ENCODE measurements at places on chromosomes 11 and 22.
A peak's percentile ranks its signal among the peaks of the same experiment; 100 is the strongest.

DNA sequence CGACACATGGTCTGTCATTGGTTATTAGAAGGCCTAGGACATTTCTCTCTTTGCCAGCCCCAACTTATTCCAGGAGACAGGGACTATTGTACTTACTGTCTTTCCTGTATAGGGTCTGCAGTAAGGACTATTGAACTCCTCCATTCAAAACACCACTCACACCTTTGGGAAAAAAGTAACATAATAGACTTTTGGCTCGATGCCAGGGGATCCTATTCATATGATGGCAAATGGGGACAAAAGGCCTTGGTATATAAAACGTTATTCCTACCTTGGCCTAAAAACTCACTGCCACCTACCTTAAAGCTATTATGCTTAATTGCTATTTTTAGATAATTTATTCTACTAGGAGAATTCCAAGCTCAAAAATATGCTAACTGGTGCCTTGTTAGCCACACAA, 6.3 kb upstream of the NDUFC2 start:
- no peak for DNase-seq

GRCh38 chr11:1628506-1629325, 859 bp upstream of the KRTAP5-5 start:
- DNase-seq: peak; percentile 31

- DNase-seq: no peak
Measured at GRCh38 chr22:30610299-30610698, 3.3 kb downstream of the TCN2 start.

DNA sequence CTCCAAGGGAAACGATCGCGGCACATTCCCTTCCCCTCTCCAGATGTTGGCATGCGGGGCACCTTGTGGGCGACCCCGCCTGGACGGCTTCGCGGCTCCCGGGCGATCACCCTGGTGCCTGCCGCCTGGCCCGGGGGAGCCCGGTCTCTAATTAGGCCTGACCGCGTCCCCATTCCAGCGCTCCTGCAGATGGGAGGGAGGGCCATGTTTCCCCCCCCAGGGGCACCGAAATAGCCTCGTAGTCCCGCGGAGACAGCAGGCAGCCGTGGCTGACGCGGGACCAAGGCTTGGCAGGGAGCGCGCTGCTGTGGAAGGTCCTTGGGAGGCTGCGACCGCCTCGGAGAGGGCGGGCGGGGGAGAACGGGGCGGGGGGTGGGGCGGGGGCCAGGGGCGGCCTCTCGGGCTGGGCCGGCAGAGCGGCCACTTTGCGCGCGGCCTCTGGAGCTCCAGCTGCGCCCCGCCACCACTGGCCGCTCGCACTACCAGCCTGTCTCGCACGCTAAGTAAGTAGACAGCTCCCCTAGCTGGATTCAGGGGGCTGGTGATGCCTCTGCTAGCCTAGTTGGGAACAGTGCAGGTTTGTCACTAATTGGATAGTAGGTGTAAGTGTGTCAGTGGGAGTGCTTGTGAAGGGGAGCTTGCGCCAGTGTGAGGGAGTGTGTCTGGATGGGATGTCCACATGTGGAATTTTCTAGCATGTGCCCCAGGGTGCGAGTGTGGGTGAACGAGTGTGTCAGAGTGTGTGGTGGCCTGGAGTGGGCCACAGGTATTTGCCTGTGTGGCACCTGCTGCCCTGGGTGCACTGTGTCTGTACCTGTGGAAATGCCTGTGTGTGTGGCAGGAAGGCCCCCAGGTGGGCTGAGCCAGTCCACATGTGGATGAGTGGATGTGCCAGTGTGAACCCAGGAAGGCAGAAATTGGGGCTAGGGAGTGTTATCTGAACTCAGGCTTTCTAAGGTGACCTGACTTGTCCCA, at the start of gene INSC:
Gene INSC (plus strand): TSS at position 423 of the 975 bp plus-strand sequence. CDS start 34,252 bp downstream, outside the sequence.
- no peak for DNase-seq

- no peak for DNase-seq
Measured at GRCh38 chr11:108963118-108963517, 298.2 kb downstream of the DDX10 start.

GRCh38 chr11:119249671-119250010, 43.5 kb downstream of the CBL start:
- no peak for DNase-seq

DNA sequence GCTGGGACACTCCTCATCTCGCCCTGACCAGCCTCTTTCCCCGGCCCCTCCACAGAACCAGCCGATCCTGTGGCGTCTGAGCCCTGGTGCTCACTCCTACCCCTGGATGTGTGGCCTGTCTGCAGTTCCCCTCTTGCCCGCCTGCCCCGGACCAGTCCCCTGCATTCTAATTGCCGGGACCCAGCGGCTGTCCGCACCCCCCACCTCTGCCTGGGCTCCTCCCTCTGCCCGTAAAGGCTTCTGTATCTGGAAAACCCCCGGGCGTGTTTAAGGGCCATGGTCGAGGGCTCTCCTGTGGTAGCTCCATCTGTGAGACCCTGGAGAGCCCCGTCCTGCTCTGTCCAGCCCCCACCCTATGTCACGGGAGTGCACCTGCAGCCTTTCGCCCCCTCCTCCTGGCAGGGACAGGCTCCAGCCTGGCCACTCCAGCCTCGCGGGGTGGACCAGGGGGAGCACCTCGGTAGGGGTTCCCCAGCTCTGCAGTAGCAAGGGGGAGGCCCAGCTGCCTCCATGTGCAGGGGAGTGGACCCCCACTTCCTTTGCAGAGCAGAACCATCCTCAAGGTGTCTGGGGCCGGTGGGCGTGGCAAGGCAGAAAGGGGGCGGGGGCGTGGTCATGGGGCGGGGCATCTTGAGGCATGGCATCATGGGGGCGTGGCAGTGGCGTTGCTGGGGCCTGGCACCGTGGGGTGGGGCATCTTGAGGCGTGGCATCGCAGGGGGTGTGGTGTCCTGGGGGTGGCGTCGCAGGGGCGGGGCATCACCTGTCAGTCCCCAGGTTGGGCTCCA, 430.4 kb downstream of the TBC1D22A start:
- peak; percentile 7 for DNase-seq

- DNase-seq: no peak
Measured at GRCh38 chr22:37044634-37045625, 6.6 kb upstream of the KCTD17 start.

GRCh38 chr11:16312233-16312765, 44.0 kb downstream of the SOX6 start:
- DNase-seq: no peak

GRCh38 chr11:22432291-22433093, 94.3 kb downstream of the SLC17A6 start:
- DNase-seq: no peak

DNA sequence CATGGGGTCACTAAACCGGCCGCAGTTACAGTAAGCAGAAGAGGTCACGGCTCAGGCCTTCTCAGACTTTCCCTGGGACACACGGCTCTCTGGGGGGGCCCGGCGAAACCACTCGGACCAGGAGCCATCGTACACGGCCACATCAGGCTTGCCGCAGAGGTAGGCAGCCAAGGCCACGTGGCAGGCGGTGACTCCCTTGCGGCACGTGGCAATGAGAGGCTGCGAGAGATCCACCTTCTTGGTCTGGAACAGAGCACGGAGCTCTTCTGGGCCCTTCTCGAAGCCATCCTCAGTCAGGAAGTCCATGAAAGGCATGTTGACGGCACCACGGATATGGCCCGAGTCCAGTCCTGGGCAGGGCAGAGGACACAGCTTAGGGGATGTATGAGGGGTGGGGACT, 8.3 kb downstream of the TST start:
- DNase-seq: no peak

- no peak for DNase-seq
Measured at GRCh38 chr11:130819625-130820024, 96.7 kb downstream of the SNX19 start.

- DNase-seq: peak; percentile 58
Measured at GRCh38 chr22:49925525-49926128, 7.2 kb downstream of the CRELD2 start.

- DNase-seq: no peak
Measured at GRCh38 chr11:117483372-117483771, 155.7 kb downstream of the CEP164 start.

GRCh38 chr11:60767388-60767811, 10.7 kb downstream of the MS4A15 start:
- no peak for DNase-seq

DNA sequence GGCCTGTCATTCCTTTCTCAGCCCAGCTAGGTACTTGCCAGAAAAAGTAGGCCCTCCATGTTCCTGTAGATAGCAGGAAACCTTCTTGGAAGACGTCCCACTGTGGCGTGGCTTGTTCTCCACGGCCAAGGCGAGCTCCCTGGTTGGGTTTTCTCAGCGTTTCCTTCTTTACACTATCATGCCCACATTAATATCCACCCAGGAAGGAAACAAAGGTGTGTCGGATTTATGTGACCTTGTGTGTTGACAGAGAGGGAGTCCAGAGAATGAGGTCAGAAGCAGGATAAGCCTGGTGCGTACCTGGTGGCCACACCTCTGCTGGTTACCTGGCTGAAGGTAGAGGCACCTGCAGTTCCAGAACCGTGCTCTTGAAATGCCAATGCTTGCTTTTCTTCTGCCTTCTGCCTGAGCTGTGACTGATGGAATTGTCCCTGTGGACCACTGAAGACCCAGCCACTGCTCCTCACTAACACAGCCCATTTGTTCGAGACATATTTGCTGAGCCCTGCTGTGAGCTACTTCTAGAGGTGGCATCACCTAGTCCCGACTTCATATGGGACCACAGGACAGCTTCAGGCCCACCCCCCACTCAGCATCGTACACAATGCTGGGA, 7.9 kb downstream of the ASPHD2 start:
- no peak for DNase-seq

- DNase-seq: peak; percentile 64
Measured at GRCh38 chr11:62593434-62594044, 2.2 kb upstream of the TUT1 start.

- DNase-seq: no peak
Measured at GRCh38 chr11:2447253-2447950, 2.6 kb downstream of the KCNQ1 start.

- no peak for DNase-seq
Measured at GRCh38 chr11:66426314-66426713, 5.5 kb downstream of the NPAS4 start.

GRCh38 chr11:10709299-10710086, 15.9 kb upstream of the IRAG1 start:
- DNase-seq: no peak

GRCh38 chr11:10657308-10658271, 36.0 kb downstream of the IRAG1 start:
- DNase-seq: no peak

DNA sequence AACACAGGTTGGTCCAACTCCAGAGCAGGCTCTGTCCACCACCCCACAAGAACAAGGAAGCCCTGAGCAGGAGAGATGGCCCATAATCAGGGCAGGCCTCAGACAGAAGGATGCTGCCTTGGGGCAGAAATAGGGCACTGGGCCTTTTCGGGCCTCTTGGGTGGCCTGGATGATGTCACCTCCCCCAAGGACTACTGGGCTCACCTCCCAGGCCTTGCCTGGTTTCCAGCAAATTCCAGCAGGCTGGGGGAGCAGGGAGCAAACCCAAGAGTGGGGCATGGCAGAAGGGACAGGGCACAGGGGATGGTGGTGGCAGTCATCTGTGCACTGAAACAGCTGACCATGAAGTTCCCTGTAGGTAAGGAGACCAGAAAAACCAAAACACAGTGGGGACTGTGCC, 5.3 kb upstream of the NAA40 start:
- no peak for DNase-seq

DNA sequence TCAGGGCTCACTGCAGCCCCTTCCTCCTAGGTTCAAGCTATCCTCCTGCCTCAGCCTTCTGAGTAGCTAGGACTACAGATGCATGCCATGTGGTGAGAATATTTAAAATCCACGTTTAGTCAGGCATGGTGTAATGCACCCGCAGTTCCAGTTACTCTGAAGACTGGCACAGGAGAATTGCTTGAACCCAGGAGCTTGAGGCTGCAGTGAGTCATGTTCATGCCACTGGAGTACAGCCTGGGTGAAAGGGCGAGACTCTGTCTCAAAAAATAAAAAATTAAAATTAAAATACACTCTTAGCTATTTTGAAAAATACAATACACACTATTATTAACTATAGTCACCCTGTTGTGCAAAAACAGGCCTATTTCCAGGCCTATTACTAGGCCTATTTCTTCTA, 38.4 kb downstream of the NOX4 start:
- no peak for DNase-seq

GRCh38 chr11:45336136-45336535, 50.0 kb upstream of the SYT13 start:
- DNase-seq: no peak

DNA sequence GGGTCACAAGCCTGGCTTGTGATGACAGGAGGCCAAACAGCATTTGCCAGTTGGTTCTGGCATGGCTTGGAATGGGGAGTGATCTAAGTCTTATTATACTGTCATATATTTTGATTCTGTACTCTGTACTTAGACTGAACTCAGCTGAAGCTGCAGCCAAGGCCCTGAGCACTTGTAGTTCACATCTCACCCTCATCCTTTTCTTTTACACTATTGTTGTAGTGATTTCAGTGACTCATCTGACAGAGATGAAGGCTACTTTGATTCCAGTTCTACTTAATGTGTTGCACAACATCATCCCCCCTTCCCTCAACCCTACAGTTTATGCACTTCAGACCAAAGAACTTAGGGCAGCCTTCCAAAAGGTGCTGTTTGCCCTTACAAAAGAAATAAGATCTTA, 843 bp downstream of the OR56B1 start:
- no peak for DNase-seq

- DNase-seq: no peak
Measured at GRCh38 chr11:47160753-47161133, 15.9 kb downstream of the ARFGAP2 start.

DNA sequence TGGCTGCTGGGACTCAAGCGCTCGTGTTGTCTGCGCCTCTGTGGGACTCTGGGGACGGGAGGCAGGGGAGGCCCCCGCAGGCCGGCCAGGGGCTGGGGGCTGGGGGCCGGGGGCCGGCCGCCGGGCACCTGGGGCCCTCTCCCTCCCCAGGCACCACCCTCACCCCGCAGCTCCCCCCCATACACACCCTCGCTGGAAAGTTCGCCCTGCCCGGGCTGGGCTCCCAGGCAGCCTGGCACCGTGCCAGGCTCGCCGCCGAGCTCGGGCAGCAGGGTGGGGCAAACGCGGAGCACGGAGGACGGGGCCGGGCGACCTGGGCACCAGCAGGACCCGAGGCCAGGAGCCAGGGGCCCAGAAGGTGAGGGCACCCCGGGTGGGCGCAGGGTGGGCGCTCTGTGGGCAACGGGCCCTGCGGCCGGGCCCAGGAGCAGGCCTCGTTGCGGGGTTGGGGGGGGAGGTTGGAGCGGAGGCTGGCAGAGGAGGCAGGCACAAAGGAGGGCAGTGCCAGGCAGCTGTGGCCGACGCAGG, 76.7 kb upstream of the WNT7B start:
- peak; percentile 37 for DNase-seq

GRCh38 chr11:120869516-120870011, 154.3 kb upstream of the TBCEL start:
- no peak for DNase-seq

DNA sequence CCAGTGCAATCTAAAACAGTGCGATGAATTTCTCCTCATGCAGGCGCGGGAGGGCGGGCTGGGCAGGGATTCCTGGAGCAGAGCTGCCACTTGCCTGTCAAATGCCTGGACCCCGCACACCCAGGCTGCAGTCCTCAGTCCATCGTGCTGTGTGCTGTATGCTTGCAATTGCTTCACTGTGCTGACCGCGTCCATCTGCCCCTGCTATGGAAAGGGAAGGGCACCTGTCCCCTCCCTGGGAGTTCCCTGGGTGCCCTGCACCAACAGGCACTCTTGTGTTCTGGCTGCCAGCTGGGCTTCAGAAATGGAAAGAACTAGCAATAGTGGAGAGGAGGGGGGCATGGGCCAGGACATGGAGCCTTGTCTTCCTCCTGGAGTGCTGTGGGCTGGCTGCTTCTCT, 185.4 kb upstream of the B3GAT1 start:
- no peak for DNase-seq

All from activated CD4-positive, alpha-beta T cell treated with anti-CD3 and anti-CD28 coated beads for 1 hour (primary cell).